Anterior cingulate cortex (tissue), 58 donors: ENCODE measurements at places on chromosomes 1 and 21.

- no peak for DNase-seq
Measured at GRCh38 chr1:118786454-118787155, 201.5 kb downstream of the TBX15 start.

GRCh38 chr1:29120947-29121485, 2.7 kb downstream of the TMEM200B start:
- no peak for DNase-seq

DNA sequence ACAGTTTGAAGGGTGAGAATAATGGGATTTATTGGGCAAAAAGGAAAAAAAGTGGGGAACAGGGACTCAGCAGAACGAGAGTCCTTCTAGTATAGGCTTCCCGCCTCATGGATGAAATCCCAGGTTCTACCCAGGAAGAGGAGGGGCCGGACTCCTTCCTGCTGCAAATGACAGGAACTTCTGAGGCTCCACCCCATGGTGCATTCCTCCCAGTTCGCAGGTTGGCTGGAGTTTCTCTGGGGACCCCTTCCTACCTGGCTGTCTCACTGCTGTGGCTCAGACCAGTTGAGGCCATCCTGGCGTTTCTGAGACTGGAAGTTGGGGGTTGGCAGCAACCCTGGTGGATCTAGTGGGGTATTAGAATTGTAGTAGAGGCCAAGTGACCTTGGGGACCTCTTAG, 27.5 kb downstream of the CNIH3 start:
- DNase-seq, result no peak

DNA sequence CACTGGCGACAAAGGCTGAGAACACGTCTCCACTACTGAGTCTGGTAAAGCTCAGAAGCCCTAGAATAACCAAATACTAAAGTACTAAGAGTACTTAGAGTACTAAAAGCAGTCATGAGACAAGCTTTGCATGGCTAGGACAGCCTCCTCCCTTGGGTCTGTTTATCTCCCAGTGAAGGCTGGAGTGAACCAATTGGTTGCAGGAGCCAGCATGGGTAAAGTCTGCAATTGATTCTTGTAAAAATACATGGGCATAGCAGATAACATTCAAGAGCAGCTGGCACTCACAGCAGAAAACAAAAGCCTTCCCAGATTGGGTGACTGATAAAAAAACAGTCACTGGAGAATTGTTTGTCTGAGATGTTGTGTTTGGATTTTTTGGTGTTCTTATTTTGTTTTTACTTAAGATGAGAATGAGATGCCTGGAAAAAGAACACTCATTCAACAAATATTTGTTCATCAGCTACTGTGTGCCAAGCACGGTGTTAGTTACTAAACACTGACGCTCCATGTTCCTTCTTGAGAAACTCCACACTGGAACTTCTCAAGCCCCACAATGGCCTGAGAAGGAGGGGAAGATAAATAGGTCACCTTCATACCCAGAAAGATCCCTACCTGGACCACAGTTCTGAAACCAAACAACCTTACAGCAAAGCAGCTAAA, 3.7 kb downstream of the IRF6 start:
- no peak for DNase-seq

- no peak for DNase-seq
Measured at GRCh38 chr1:39745016-39745670, 6.5 kb downstream of the PPIE start.
